ENCODE measurements at places on chromosomes 16 and 17.

- no peak for DNase-seq
These were observed 32.5 kb upstream of the TNFRSF13B start for GRCh38 chr17:17004251-17004996.

- DNase-seq: peak; percentile 75
These were observed 10.9 kb upstream of the ZFHX3 start for GRCh38 chr16:73058616-73059409.

GRCh38 chr17:36133602-36134236 is 30.1 kb downstream of the CCL4 start:
- DNase-seq: peak; percentile 52

DNA sequence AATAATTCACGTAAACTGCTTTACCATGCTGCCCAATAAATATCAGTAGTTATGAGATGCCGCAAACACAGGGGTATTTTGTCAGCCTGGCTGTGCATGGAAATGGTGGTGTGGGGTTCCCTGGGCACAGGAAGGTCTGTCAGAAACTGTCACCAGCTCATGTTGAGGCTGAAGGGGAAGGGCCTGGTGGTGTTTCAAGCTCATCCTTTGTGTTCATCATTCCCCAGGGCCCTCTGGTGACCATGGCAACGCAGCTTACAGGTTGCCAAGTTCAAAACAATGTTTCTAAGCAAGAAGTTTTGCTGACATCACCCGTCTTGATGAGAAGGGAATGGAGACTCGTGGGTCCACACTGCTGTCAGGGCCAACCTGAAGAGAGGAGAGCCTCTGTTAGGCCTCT is 348.9 kb upstream of the C16orf82 start:
- DNase-seq: no peak

DNA sequence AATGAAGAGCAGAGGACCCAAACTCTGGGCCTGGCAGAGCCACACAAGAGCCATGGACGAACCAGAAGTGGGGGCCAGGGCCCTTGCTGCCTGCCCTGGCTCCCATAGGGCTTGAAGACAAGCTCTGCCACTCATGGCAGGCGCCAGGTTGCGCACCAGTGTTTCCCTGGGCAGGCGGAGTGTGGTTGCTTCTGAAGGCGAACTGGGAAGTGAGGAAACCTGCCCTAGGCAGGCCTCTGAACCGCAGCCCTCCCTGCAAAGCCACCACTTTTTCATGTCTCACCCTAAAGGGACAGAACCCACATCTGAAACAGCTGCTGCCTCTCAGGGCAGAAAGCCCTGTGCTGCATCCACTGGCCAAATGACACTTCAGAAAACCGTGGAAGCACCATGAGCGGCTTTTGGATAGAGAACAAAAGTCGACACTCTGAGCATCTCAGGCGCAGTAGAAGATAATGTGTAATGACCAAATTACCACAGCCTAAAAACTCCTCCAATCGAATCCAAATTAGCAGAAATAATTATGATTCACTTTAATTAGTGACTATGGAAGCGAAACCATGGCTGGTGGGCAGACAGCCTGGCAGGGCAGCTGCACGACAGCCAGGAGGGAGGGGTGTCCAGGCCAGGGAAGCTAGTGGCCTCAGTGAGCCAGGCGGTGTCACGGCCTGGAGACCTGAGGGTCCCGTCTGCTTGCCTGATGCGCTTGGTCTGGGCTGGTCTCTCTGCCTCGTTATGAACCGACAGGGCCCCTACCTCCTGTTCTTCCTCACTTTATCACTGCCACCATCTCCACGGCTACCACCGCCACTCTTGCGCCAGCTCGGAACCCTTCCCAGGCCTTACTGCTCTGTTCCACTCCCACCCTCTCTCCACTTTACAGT is 59.1 kb downstream of the PRMT7 start:
- DNase-seq: no peak

- no peak for DNase-seq
These were observed 1.6 kb upstream of the KRTAP2-4 start for GRCh38 chr17:41067281-41067680.

- peak; percentile 73 for DNase-seq
These were observed 136.1 kb downstream of the RAB11FIP4 start for GRCh38 chr17:31527606-31528005.

- no peak for DNase-seq
These were observed 106.7 kb downstream of the FOXL1 start for GRCh38 chr16:86685076-86685475.

- no peak for DNase-seq
These were observed 8.9 kb upstream of the KRT14 start for GRCh38 chr17:41595585-41595984.

- no peak for DNase-seq
These were observed 7.1 kb downstream of the MYO15B start for GRCh38 chr17:75594499-75595283.

- no peak for DNase-seq
These were observed 109.5 kb upstream of the CORO6 start for GRCh38 chr17:29732209-29732608.

DNA sequence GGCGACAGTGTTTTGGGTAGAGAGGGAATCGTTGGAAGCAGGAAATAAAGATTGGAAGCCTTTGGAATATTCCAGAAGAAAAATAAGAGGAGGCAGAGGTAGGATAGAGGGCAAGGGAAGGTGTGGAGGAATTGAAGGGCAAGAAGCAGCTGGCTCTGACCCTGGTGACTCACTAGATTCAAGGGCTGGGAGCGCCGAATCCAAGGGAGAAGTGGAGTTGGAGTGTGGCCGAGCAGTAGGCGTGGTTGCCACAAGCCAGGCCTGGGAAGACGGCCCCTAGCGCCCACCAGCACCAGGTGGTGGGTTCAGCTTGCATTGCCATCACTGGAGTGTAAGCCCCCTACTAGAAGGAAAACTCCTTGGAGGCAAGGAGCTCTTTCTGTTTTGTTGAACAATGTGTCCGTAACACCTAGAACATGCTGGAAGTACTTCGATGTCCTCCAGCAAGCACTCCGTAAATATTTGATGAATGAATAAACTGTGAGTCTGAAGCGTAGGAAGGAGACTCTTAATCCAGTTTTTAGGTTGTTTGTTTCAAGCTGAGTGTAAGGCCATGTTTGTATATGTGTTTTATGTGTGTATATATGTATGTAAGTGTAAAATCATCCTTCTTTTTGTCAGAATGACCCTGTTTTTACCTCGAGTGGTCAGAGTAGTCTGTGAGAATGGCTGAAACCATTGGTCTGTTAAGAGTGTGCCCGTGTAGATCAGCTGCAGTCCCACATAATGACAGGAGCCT is 139.5 kb downstream of the CMIP start:
- peak; percentile 14 for DNase-seq

DNA sequence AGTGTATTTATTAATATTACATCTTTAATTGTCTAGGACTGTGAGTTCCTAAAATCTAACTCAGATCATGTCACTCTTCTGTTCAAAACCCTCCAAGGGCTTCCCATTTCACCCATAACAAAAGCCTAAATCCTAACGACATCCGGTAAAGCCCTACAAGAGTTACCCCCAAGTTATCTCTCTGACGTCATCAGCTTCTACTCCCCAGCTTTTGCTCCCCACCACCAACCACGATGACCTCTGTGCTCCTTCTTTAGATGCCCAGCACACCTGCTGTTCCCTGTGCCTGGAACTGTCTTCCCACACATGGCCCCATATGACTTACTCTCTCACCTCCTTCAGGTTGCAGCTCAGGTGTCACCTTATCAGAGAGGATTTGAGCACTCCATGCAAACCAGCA is 6.3 kb upstream of the KDM8 start:
- no peak for DNase-seq
